ENCODE measurements at places on chromosomes 6 and 20.

DNA sequence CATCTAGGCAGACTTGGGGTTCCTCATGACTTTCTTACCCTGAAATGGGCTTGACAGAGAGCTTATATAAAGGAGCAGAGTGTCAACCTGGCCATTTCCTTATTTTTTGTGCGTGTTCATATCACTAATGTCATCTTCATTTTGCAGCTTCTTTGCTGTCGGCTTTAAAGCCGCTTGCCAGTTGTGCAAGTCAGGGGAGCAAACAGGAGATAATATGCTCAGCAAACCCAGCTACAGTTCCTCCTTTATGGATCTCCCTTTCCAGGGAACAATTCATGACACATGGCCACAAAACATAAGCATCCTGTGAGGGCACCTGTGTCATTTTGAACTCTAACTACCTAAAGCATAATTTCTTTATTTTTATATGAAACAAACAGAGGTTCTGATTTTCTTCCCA, 6.5 kb upstream of the TUBB2B start:
- DNase-seq, result no peak

- DNase-seq, result no peak
Observed at GRCh38 chr20:29740951-29741593, 1516.4 kb upstream of the DEFB115 start.

DNA sequence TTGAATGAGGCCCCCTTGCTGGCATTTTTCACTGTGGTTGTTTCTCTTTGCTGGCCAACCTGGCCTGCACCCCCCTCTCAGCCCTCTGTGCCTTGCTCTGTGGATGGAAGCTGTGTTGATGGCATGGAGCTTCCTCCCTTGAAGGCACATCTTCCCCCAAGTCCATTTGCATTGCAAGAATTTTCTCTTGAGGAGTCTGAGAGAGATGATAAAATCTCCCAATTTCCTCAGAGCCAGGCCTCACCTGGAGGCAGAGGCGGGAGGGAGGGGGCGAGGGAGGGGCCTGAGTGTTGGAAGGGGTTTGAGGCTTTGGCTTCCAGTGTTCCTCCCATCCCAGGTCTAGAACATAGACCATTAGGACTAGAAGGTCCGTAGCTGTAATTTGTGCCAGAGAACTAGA, 175.1 kb downstream of the SCP2D1 start:
- no peak for DNase-seq

- no peak for DNase-seq
Observed at GRCh38 chr6:105810105-105810921, 275.8 kb upstream of the PRDM1 start.

GRCh38 chr6:84508981-84509380, 255.4 kb downstream of the TBX18 start:
- no peak for DNase-seq

GRCh38 chr6:70874181-70874913, 82.5 kb downstream of the B3GAT2 start:
- no peak for DNase-seq

DNA sequence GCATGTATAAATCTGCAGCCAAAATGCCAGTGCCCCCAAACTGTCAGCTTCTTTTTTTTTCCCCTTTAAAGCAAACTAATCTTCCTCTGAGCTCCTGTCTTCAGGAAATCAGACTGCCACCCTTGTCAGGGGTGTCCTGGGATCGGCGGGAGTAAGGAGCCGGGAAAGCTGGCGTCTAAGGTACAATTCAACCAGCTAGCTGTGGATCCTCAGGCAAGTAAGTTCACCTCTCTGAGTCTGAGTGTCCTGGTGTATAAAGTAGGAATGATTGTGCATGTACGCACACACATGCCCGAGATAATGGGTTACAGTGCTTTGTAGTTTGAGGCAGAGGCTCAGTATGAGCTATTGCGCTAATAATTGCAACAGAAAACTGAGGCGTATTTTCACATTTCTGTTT, 98.3 kb downstream of the ANKRD60 start:
- no peak for DNase-seq

DNA sequence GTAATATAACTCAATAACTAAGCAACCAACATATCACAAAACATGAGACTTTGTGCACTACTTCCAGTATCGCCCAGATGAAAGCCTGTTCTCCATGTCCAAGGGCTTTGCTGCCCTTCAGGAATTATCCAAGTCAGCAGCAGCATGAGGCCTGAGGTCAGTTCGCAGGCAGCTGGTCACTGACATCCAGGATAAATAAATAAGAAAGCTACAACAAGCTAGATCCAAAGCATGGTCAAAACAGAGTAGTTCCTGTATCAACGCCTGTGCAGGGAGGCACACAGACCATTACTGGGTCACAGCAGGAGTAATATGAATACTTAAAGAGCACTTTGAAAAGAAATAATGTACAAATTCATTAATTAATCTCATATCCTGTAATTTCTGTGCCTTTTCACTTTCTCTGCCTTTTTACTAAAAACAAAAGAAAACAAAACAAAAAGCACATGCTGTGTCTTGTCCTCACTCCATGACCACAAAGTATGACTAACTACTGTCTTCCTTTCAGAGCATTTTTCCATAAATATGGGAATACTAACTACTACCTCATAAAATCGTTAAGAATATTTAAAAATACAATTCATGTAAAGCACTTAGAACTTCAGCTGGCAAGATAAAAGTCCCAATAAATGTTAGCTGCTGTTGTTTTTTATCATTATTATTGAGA, 374.9 kb upstream of the IRAK1BP1 start:
- no peak for DNase-seq

DNA sequence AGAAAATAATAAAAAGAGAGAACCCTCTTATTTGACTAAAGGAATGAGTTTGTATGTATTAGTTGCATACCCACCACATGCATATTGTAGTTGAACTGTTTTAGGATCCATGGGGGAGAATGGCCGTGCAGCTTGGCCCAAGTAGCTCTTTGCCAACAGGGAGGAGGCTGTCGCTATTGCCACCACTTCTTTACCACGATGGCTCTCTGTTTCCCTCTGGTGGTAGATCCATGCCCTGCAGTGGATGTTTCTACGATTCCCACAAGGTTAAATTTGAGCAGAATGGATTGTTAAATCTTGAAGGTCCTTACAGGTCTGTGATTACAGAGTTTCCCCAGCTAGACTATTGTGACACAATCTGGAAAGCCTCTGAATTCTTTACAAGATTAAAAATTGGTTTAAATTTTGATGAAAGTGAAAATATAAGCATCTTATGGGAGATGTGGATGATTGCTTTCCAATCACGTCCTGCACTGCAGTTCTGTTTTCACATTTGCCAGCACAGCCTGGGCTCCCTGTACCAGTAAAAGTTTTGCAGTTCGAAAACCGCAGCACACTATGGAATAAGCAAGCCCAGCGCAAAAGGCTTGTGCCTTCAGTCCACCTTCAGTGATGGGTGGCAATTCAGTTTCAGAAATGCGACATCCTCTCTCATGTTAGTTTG, 34.4 kb upstream of the FNDC1 start:
- DNase-seq, result peak; percentile 61

DNA sequence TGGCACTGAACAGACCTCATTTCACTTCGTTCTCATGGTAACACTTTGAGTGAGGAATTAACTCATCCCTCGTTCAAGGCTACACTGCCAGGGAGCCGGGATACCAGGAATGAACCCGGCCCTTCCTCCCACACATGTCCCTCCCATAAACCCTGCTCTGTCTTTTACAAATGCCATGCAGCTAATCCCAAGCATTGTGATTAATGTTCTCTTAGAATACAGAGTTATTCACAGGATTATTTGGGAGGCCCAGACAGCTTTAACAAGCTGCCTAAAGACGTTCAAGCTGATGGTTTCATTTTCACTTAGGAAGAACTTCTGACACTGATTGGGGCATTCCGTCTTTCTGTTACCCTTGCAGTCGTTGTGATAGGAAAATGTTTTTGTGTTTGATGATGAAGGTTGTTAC, 42.5 kb upstream of the CD83 start:
- DNase-seq, result no peak

GRCh38 chr20:5061213-5061612, 58.5 kb downstream of the PCNA start:
- DNase-seq, result no peak

DNA sequence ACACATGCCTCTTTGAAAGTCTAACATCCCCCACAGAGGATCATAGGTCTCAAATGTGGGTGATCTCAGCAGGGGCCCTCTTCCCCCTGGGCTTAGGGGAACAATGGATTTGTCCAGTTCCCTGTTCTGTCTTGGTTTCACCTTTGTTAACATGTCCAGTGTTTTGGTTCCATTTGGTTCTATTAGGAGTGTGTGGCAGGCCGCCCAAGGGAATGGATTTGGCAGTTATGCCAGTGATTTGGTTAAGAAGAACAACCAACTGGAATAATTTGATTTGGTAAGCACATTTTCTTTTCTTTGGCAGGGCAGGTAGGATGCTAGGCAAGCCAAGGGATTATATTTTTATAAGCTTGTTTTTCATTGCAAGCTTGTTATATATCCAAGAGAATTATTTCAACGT, 28.5 kb upstream of the ENPP1 start:
- no peak for DNase-seq

- DNase-seq, result no peak
Observed at GRCh38 chr6:129663531-129663930, 46.4 kb downstream of the ARHGAP18 start.

GRCh38 chr6:7922596-7922995, 12.0 kb upstream of the TXNDC5 start:
- no peak for DNase-seq

- no peak for DNase-seq
Observed at GRCh38 chr6:20715135-20715806, 181.0 kb downstream of the CDKAL1 start.
